ENCODE measurements at places on chromosomes 13 and 19.
A peak's percentile ranks its signal among the peaks of the same experiment; 100 is the strongest.

- DNase-seq, result no peak
Observed at GRCh38 chr13:56659041-56659471, 481.7 kb upstream of the PRR20A start.

DNA sequence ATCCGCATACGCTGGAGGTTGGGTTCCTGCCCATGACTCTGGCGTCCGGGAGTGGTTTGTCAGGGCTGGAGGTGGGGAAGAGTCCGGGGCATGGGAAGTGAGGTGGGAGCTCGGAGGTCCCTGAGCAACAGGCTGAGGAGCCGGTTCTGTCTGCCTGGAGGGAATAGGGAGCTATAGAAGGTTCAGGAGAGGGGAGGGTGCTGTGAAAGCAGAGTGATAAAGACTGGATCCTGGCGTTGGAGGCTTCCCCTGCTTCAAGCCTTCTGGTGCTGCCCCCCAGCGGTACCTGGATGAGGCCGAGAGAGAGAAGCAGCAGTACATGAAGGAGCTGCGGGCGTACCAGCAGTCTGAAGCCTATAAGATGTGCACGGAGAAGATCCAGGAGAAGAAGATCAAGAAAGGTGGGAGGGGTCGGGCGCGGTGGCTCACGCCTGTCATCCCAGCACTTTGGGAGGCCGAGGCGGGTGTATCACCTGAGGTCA, 2.6 kb downstream of the HMG20B start:
- DNase-seq, result no peak

DNA sequence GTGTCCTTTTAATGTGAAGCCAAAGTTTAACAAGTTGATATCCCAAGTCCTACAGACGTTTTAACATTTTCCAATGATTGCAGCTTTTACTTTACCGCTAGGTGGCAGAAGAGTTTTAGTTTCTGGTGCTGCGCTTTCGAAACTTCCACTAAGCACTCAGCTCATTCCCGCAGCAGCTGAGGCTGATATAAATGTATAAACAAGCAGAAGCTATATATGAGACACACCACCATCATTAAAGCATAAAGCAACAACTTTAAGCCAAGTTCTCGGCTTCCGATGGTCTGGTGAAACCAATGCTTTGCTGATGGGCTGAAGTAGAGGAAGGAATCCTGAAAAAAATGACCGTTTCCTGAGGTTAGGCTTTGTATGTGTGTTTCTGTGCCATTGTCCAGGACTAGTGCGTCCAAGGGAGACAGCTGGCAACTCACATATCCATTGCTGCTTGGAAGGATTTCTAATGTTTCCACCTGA, 753.9 kb downstream of the OLFM4 start:
- peak; percentile 74 for DNase-seq

DNA sequence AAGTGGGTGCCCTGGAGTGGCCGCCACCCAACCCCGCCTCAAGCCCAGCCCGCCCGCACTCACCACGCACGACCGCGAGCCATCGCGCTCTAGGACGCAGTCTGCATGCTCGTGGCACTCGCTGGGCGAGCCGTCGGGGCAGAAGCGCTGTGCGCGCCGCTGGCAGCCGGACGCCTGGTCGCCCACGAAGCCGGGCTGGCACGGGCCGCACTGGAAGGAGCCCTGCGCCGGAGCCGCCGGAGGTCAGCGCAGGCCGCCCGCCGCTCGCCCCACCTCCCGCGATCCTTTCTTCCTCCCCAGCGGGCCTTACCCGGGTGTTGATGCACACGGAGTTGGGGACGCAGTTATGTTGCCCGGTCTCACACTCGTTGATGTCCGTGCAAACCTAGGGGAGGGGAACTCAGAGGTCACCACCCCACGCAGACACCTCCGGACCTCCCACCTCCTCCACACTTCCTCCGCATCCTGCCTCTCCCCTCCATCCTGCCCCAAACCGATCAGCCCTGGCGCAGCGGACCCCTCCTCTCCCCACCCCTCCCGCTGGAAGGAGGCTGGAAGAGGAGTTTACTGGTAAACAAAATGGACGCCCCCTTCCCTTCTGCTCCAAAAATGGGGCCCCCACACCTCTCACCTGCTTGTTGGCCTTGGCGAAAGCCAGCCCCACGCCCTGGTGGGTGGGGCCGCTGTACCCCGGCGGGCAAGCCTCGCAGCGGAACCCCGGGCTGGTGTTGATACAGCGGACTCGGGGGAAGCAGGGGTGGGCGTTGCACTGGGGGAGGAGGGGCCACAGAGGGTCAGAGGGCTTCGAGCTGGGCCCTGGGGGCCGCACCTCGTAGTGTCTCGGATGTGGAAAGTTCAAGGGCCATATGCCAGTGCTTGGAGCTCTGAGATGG, 2.3 kb downstream of the COMP start:
- DNase-seq, result no peak

GRCh38 chr19:3210347-3211017, 14.0 kb upstream of the CELF5 start:
- no peak for DNase-seq

DNA sequence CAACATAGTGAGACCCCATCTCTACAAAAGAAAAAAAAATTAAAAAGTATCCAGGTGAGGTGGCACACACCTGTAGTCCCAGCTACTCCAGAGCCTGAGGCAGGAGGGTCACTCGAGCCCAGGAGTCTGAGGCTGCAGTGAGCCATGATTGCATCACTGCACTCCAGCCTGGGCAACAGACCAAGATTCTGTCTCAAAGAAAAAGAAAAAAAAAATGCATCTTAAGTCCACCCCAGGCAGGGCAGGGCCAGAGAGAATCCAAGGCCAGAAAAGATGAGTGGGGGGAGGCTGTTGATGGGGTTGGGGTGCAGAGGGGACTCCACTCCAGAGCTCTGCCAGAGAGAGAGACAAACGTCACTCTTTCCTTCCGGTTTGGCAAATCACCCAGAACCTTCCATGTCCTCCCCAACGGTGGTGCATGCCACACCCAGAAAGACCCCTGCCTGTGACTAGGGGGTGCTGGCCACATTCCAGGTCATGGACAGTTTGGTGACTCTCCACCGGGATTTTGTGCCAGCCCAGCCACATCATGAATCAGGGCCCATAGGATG, 431 bp downstream of the FUT3 start:
- DNase-seq, result no peak

DNA sequence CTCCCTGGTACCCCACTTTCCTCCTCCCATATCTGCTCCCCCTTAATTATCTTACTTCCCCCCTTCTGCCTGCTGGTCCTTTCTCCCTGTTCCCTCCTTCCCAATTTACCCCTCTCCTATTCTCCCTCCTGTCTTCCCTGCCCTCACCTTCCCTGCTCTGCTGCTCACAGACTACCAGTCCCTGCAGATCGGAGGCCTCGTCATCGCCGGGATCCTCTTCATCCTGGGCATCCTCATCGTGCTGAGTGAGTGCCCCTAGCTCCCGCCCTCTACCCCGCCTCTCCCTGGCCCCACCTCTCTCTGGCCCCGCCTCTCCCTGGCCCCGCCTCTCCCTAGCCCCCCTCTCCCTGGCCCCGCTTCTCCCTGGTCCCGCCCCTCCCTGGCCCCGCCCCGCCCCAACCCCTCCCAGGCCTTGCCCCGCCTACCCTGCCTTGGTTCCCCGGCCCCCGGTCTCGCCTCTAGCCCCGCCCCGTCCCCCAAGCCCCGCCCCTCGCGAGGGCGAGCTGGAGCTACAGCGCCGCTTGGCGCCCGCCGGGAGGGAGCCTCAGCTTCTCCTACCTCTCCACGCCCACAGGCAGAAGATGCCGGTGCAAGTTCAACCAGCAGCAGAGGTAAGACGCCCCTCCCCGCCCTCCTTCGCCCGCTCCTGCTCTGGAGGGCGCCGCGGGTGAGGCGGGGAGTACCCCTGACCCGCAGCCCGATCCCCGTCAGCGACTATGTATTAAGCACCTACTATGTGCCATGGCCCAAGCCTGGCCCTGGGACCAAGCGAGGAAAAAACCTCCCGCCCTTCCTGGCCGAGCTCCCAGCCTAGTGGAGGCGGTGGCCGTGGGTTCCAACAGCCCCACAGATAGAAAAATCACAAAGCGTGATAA, 1.9 kb upstream of the FXYD7 start:
- DNase-seq, result no peak

All from NCI-H187 (cell line).